A549 treated with Mapracorat at 1 μM for 4 hours (cell line): ENCODE measurements at places on chromosomes 3 and 15. TPM values are rescaled to one million over a fixed set of nuclear protein-coding genes. Genes with fewer than 3 reads are reported as not detected.

Gene FEZF2
- total RNA-seq = not detected in 5 replicates

Gene GPR160
- total RNA-seq = 1.6 to 2.0 TPM (median 1.9 TPM) in 5 replicates

Gene CHCHD4
- total RNA-seq = 35.7 to 40.5 TPM (median 39.0 TPM) in 5 replicates

Gene DPH3
- 21.2 to 28.0 TPM (median 25.4 TPM) in 5 replicates for total RNA-seq

Gene STOML1
- 9.1 to 13.1 TPM (median 12.1 TPM) in 5 replicates for total RNA-seq

Gene GASK1A
- total RNA-seq = 0.06 to 0.08 TPM in 2 of 5 replicates, not detected in the others

Gene GPR62
- total RNA-seq = not detected in 5 replicates

Gene ALDH1A3
- 15.1 to 16.5 TPM (median 15.9 TPM) in 5 replicates for total RNA-seq

Gene EOMES
- total RNA-seq = 0.63 to 0.71 TPM (median 0.68 TPM) in 5 replicates

Gene ATP13A5
- total RNA-seq = not detected in 5 replicates

Gene SLC15A2
- total RNA-seq = 0.10 to 0.34 TPM (median 0.20 TPM) in 4 of 5 replicates, not detected in the other

Gene MUC4
- total RNA-seq = 0.05 to 0.07 TPM in 2 of 5 replicates, not detected in the others
